NB4 (cell line): ENCODE measurements at places on chromosomes 13 and 19.

GRCh38 chr19:24040621-24041020 is 46.4 kb upstream of the ZNF254 start:
- DNase-seq = no peak

- DNase-seq = no peak
Observed at GRCh38 chr13:110910013-110910890, 4.6 kb downstream of the ANKRD10 start.

DNA sequence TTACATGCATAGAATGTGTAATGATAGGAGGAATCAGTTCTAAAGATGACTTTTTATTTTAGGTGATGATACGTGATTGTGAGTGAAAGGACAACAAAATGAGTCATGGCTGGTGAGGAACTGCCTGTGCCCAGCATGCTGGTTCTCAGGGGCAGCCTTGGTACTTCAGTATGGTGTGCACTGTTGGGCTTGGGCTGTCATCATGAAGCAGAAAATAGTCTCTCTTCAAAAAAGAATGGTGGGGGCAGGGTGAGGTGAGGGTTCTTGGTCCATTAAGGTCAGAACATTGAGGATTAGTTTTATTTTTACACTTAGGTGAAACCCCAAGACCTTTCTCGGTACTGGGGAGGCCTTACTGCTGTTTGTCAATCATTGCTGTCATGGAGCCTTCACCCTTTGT is 309.5 kb downstream of the MTUS2 start:
- DNase-seq = no peak

DNA sequence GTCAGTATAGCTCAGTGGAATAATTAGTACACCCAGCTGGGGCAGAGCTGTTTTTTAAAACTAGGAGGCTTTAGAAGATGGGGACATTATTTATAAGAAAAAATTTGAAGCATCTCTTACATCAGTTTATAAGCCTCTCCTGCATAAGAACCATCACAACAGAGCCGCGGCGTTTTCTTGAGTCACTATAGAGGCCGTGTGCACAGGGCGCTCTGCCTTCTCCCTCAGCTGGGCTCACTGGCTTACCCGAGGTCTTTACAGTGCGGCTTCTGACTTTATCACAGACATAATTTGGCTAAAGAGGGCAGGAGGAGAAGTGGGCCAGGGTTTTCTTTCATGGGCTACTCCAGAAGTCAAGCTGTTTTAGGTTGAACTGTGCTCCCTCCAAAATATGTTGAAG is 135.5 kb upstream of the RNF113B start:
- DNase-seq = no peak

GRCh38 chr13:98626298-98626935 is 49.5 kb upstream of the STK24 start:
- no peak for DNase-seq

- peak; percentile 71 for DNase-seq
Observed at GRCh38 chr19:10285393-10285792, 1.4 kb upstream of the ICAM4 start.

- no peak for DNase-seq
Observed at GRCh38 chr13:29465741-29466293, 129.7 kb downstream of the SLC7A1 start.

- no peak for DNase-seq
Observed at GRCh38 chr19:2699413-2700140, 2.9 kb downstream of the GNG7 start.

DNA sequence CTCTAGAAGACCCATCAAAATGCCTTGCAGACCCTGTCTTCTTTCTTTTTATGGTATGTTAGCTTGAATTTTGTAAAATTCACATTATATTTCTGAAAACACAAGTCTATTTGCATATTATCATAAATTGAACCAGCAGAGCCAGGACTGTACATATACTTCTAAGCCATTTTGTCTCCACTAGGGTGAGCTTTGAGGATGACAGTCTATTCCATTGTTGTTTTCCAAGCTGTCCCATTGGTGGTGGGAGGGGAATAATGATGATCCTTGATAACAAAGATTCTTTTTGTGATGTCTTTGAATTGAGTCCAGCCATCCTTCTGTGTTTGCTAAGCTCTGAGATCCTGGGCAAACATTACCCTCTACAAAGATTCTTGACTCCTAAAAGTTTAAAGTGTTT is 359.3 kb upstream of the PCDH20 start:
- no peak for DNase-seq

- DNase-seq = peak; percentile 23
Observed at GRCh38 chr13:31957772-31958171, 73.8 kb upstream of the FRY start.

GRCh38 chr19:52094526-52095130 is 937 bp downstream of the ZNF841 start:
- peak; percentile 42 for DNase-seq

DNA sequence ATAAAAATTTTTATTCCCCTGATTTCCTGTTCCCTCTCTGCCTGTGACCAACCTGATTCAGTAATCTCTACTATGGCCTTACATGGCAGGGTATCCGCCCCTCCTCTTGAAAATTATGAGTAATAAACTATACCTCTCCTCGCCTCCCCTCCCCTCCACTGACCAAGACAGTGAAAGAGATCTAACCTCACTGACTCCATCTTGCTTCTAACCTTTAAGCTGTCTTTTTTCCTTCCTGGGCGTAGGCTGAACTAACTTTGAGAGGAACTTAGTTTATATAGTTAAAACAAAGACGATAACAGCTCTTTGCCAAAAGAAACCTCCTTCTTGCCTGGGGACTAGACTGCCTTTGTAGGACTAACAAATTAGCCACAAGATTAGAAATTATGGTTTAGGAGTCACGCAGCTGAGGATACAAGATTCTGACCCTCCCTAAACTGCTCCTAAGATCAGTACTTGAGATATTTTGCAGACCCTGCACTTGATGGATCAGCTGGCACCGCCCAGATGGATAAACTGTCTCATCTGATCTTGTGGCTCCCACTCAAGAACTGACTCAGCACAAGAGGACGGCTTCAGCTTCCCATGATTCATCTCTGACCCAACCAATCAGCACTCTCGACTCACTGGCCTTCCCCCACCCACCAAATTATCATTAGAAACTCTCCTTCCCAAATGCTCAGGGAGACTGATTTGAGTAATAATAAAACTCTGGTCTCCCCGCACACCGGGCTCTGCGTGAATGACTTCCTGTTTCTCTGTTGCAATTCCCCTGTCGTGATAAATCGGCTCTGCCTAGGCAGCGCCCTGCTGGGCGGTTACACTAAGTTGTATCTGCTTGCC is 187.1 kb downstream of the TDRD3 start:
- DNase-seq = peak; percentile 94

- DNase-seq = peak; percentile 54
Observed at GRCh38 chr13:28271056-28271840, 132.9 kb downstream of the PAN3 start.

DNA sequence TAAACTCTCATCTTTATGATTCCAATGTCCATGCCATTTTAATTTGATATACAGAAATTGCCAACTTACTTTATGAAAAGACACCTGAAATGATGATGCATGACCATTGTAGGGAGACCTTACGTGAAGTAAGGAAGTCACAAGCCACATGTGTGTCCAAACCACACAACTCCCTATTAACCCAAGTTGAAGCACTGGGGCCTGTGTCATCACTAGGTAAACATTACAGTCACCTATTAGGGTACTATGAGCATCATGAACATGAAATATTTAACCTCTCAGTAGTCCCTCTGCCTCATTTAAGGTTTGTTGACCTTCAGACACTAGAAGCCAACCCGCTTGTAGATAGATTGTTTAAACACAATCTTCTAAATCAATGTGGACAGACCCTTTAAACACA is 576.9 kb downstream of the IRS2 start:
- no peak for DNase-seq

GRCh38 chr19:58056861-58057260 is 2.2 kb upstream of the ZNF135 start:
- no peak for DNase-seq

- DNase-seq = no peak
Observed at GRCh38 chr13:51416107-51416506, 36.7 kb downstream of the INTS6 start.

- DNase-seq = no peak
Observed at GRCh38 chr13:94263038-94263437, 216.4 kb downstream of the DCT start.

GRCh38 chr19:34493649-34494044 is 12.1 kb downstream of the WTIP start:
- no peak for DNase-seq

GRCh38 chr19:3065675-3066357 is 3.5 kb upstream of the TLE5 start:
- no peak for DNase-seq

- DNase-seq = no peak
Observed at GRCh38 chr19:41111750-41112295, 2.4 kb upstream of the CYP2F1 start.

DNA sequence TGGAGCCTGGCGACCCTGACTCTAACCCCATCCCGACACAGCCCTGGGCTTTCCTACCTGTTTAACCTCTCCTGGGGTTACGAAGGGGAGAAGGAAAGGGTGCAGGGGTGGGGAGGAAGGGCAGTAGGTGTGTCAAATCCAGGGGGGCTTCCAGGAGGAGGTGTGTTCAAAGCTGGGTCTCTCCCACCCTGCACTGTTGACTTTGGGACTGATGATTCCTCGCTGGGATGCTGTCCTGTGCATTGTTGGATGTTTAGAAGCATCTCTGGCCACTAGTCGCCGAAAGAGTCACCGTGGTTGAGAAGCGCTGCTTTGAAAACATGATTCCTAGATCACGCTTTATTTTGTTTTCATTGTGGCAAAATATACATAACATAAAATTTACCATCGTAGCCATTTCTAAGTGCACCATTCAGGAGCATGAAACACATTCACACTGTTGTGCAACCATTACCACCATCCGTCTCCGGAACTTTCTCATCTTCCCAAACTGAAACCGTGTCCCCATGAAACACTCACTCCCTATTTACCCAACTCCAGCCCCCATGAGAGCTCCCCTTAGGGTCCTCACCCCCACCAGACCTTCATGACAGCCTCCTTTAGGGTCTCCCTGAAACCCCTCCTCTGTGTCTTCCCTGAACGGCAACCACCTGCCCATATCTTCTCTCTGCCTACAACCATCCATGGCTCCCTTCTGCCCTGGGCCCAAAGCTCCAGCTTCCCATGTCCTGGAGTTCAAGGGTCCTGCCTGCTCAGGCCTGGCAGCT is 4.4 kb upstream of the FCER2 start:
- no peak for DNase-seq

- peak; percentile 53 for DNase-seq
Observed at GRCh38 chr13:48561466-48562235, 28.8 kb upstream of the RCBTB2 start.

DNA sequence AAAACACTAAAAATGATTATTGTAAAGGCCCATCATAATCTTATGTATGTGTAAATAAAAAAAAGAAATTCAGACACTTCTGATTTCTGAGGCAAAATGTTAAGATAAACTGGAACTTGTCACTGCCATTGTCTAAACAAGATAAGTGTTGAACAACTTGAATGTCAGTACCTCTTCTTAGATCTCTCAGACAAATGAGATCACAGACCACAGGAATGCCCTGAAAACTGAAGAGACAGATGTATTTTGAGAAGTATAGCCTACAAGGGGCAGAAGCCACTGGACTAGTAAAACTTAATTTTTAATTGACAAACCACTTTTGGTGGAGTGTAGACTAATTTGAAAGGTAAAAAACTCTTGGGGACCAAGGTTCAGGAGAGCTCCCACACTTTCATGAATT is 375.5 kb upstream of the SLITRK5 start:
- no peak for DNase-seq

- no peak for DNase-seq
Observed at GRCh38 chr19:17658666-17659065, 29.5 kb downstream of the UNC13A start.
